ENCODE measurements at places on chromosomes 3 and 15.

- no peak for DNase-seq
Measured at GRCh38 chr3:195017151-195017550, 253.8 kb downstream of the XXYLT1 start.

- DNase-seq, result no peak
Measured at GRCh38 chr3:114375608-114376421, 82.0 kb downstream of the TIGIT start.

GRCh38 chr15:57298204-57298603, 78.1 kb upstream of the CGNL1 start:
- no peak for DNase-seq

DNA sequence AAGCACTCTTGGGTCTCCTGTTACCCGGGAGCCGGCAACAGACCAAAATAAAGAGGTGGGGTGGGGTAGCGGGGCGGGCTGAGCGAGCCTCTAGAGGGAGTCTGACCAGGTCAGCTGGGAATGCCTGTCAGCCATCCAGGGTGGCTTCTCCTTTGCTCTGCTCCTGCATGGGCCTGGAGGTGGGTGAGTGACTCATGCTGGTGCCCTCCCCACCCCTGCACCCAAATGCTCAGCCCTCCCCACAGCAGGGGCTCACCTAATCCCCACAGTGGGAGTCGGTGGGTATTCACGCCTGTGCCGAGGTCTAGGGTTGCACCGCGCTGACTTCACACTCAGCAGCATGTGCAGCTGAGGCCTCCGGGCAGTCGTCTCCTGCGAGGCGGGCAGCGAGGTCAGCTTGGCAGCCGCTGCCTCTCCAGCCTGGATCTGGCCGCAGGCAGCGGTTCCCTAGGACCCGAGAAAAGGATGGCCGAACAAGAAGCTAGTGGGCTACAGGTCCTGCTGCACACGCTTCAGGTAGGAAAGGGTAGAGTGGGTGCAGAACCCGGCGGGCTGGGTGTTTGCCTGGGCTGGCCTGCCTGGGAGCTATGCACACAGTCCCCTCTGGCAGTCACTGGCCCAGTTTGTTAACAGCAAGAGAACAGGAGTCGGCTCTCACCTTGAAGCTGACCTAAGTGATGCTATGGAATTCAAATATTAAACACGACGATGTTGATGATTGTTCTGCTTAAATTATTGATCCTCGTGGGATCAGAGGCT, at the start of gene AGBL1:
AGBL1 (plus strand) TSS at position 364 of the 759 bp plus-strand sequence.
- DNase-seq, result no peak

DNA sequence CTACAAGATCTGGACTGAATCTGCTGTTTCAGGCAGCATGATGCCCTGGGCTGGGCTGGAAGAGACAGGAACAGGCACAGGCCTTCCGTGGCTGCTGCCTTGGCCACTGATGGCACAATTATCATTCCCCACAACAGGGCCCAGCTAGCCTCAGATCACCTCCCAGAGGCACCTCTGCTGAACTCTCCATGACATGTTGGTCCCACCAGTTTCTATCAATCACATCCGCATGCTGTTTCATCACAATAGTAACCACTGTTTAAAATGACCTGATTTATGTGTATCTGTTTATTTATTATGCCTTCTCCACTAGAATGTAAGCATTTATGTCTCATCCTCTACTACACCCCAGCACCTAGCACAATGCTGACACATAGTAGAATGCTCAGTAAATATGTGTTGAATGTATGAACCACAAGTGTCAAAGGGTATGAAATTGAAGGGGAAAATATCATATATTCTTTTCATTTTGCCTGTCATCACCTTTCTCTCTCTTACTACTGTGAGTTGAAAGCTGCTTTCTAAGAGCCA, 32.7 kb upstream of the ZBTB38 start:
- no peak for DNase-seq

- no peak for DNase-seq
Measured at GRCh38 chr3:28019740-28020139, 221.7 kb upstream of the CMC1 start.

DNA sequence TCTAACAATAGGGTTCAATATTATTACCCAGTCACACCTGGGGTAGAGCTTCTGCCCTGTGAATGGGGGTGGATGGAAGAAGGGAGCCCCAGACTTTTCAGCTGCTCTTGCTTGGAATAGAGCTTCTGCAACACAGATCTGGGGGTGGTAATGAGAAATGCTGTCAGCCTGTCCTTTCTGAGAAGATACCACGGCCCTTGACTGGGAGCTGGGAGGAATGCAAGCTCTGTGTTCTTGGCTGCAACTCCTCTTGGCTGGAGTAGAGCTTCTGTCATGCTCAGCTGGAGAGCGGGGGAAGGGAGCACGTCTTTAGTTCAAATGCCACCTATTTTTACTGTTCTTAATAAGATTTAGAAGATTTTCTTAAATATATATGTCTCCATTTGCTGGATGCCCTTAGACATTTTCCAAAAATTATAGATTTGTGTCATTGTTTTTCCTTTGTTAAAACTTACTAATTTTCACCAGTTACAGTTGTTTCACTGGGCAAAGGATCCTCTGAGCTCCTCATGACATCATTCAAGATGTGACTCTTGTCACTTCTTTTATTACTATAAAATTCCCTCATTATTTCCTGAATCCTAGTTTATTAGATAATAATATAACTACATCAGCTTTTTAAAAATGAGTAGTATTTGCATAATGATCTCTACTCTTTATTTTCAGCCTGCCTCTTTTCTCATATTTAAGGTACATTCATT, 180.0 kb upstream of the TGFBR2 start:
- DNase-seq, result no peak

DNA sequence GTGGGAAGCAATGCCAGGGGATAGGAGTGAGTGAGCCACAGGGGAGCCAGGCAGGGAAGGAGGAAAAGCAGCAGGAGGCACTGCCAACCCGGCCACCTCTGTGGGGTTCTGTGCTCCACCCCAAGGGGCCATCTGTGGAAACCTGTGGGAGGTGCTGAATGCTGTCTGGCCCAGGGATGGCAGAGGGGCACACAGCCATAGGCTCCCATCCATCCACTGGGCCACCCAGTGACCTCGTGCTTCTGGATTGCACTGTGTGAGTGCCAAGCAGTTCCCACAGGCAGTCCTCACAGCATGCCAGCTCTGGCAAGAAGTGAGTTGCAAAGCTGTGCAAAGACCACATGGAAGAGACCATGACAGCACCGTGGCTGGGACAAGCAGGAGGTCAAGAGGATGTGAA, 27.5 kb downstream of the DNAJB8 start:
- no peak for DNase-seq

DNA sequence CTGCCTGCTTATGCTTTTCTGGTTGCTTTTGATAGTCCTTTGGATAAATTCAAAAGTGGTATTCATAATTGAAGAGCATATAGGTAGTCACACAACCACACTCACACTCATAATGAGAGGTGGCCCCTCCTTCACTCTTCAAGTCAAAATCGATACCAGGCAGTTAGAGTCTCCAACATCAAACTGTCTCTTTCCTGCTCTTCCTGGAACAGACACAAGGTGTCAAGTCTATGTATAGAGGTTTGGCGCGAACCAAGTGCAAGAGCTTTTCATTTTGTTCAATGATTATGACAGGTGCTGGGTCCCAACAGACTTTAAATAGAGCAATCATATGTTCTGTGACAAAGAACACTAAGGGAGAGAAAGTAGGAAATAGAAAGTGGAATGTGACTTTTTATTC, 29.9 kb upstream of the RGMA start:
- no peak for DNase-seq

- DNase-seq, result no peak
Measured at GRCh38 chr15:68816795-68817303, 3.8 kb downstream of the ANP32A start.

GRCh38 chr15:61128896-61129295, 100.2 kb downstream of the RORA start:
- no peak for DNase-seq

GRCh38 chr15:101254157-101255050, 2.6 kb upstream of the CHSY1 start:
- no peak for DNase-seq

DNA sequence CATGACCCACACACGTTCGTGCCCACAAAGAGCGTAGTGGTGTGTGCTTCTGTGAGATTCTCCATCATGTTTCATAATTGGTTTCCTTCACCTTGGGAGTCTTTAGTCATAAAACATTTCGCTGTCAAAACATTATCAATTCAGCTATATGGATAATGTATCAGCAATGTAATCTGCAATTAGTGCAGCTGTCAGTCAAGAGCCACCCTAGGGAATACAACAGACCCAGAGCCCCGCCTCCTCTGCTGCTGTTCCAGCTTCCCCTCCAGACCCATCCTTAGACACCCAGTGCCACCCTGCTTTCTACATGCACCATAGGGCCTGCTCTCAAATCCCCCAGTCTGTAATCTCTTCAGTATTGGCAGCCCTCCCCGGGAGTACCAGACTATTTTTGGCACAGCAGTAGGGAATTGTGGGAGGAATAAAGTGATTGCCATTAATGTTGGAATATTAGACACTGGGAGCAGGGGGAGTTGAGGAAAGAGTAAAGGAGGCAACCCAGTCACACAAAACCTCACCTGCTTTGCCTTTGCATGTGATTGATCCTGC, 31.5 kb upstream of the C3orf80 start:
- no peak for DNase-seq

GRCh38 chr15:25179673-25180511, 225.1 kb downstream of the SNRPN start:
- no peak for DNase-seq

DNA sequence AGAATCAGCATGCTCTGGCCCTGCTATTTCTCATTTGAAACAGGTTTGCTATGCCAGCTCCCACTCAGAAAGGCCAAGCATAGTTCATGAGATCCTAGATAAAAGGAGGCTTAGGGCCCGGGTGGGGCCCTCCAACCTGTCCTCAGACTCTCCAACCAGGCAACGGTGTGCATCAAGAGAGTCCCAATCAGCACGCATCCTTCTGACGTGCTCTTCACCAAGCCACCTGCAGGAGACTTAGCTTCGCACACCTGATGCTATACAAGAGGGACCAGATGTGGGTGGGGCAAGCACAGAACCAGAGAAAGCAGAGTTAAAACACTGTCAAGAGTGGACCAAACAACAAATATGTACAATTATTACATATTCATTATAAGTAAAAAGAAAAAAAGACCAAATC, 17.3 kb downstream of the STIMATE start:
- no peak for DNase-seq

DNA sequence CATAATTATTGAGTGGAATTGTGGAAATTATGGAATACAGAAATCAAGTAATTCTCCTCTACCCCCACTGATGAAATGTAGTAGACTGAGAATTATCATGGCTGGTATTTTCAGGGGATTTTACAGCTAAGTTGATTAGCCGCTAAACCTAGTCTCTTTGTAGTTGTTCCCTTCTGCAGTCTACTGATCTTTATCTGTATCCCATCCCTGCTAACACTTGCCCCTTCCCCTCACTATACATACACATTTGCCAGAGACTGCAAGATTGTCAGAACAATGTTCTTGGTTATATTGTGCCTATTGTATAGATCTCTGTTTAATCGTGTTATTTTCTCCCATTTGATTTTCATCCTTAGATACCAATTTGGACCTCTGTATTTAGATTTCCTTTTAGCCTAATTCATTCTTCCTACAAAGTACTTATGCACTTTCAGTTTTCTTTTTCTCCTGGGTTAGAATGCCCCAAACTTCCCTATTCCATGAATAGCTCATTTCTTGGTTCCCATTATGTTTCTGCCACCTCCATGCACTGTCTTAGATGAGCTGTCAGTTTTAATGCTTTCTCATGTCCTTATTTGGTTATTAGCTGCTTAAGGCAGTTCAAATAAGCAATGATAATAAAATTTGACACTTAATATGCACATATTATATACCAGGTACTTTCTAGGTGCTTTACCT, 86.9 kb downstream of the CDIN1 start:
- DNase-seq, result no peak

GRCh38 chr15:57881361-57881760, 174.8 kb downstream of the POLR2M start:
- DNase-seq, result no peak

GRCh38 chr15:96122077-96123027, 208.1 kb upstream of the NR2F2 start:
- no peak for DNase-seq

DNA sequence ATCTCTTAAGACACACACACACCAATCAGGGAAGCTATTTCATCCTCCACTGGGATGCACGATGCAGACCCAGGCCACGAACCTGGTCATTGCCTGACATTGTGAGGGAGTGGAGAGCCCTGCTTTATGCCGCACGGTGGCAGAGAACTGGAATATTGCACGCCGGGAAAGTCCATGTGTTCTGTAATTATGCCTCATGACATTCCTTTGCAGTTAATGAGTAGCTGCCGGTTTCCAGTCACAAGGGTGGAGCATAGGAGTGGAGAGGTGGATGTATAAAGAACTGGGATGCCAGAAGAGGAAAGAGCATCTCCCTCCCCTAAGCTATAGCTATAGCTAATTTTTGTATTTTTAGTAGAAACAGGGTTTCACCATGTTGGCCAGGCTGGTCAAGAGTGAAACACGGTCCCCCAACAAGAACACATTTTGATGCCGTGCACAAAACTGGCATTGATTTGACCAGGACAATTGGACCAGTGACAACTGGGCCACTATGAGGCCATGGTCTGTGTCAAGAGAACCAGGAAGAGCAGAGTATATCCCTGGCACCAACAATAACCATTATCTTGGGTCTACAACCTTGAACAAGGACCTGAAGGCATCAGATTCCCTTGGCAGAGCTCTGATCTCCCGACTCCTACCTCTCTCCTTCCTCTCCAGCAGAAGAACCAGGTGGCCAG, 51.4 kb downstream of the SH3BP5 start:
- no peak for DNase-seq
